Neural progenitor cell (in vitro differentiated cells): ENCODE measurements at places on chromosomes 1 and 21.

GRCh38 chr1:190478149-190479049 is 735 bp upstream of the BRINP3 start:
- peak; percentile 83 for DNase-seq

- DNase-seq: no peak
Measured at GRCh38 chr1:88134983-88135921, 548.8 kb upstream of the PKN2 start.

- no peak for DNase-seq
Measured at GRCh38 chr21:21175798-21176334, 177.7 kb downstream of the NCAM2 start.

- no peak for DNase-seq
Measured at GRCh38 chr1:242139442-242139841, 140.5 kb upstream of the MAP1LC3C start.

- no peak for DNase-seq
Measured at GRCh38 chr1:8204826-8205225, 113.1 kb upstream of the SLC45A1 start.

DNA sequence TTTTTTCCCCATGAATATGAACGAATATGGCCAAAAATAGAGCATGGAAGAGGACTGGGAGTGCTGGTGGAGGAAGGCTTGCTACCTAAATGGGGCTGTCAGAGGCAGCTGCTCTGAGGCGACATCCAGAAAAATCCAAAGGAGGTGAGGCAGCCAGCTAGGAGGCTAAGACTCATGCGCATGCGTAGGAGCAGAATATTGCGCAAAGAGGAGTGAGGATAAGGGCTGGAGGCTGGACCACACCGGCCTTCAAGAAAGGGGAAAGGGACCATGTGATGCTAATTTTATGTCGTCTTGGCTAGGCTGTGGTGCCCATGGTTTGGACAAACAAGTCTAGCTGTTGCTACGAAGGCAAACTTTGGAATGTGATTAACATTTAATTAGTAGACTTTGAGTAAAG is 30.5 kb downstream of the HEYL start:
- DNase-seq: no peak

DNA sequence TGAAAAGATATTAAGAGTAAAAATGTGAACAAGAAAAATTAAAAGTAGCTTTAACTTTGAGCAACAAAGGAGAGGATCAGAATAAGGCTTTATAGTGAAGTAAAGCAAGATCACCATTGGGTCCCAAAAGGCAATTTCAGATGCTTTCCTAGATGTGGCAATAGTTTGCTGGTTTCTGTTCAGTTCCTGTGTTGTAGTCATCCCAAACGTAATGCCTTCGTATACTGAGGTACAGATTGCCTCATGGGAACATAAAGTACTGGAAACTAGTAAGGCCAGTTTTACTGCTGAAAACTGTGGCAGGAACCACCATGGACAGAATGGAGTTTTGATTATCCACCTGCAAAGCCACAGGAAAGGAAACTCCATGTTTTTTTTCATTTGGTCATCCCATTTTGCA is 283.5 kb upstream of the SGIP1 start:
- DNase-seq: no peak

DNA sequence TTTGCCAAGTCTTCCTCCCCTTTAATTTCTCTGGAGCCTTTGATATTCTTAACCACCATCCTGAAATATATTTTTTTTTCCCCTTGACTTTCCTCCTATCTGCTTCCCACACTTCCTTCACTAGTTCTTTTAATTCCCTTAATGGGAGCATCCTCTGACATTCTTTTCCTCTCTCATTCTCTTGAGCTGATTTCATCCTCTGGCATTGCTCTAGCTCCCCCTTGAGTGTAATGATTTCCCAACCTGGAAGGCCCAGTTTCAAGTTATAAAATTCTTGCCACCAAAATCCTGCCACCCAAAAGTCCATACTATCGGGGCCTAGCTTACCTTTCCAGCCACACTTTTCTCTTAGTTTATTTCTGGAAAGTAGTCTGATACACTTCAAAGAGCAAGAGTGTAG is 39.5 kb upstream of the UBE2U start:
- DNase-seq: peak; percentile 56

GRCh38 chr1:165034136-165034809 is 322.2 kb downstream of the LMX1A start:
- no peak for DNase-seq

DNA sequence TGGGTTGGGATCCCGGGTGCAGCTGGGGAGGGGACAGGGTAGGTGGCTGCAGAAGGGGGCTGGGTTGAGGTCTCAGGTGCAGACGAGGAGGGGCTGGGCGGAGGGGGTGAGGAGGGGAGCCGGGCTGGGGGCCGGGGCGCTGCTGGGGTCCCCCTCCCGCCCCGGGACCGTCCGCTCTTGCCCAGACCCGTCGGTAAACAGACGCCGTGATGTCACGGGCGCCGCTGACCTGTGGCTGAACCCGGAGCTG is 22.3 kb downstream of the DHRS3 start:
- DNase-seq: no peak

DNA sequence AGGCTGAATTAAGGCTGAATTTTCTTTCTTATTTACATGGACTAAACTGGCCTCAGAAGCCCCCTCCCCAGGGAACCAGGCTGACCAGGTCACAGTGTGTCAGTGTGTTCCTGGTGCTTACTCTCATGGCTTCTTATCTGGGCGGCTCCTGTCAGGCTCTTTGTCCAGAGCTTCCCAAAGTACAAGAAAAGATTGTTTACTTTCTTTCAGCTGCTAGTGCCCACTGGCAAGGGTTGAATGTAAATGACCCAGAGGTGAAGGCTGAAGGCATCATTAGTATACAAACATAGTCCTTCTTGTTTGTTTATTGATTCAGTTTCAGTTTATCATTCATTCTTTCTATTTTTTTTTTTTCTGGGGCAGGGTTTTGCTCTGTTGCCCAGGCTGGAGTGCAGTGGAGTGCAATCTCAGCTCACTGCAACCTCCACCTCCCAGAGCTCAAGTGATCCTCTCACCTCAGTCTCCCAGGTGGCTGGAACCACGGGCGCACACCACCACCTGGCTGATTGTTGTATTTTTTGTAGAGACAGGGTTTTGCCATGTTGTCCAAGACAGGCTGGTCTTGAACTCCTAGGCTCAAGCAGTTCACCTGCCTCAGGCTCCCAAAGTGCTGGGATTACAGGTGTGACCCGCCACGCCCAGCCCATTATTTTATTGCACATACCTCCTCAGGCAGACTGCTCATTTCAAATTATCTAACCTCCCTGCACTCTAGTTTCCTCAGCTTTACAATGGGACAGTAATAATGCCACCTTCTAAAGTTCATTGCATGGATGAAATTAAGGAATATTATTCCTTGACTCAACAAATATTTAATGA is 9.8 kb upstream of the KDM4A start:
- no peak for DNase-seq

GRCh38 chr21:45281411-45282282 is 6.0 kb downstream of the POFUT2 start:
- no peak for DNase-seq

GRCh38 chr1:81689531-81689941 is 111.2 kb upstream of the ADGRL2 start:
- DNase-seq: no peak

DNA sequence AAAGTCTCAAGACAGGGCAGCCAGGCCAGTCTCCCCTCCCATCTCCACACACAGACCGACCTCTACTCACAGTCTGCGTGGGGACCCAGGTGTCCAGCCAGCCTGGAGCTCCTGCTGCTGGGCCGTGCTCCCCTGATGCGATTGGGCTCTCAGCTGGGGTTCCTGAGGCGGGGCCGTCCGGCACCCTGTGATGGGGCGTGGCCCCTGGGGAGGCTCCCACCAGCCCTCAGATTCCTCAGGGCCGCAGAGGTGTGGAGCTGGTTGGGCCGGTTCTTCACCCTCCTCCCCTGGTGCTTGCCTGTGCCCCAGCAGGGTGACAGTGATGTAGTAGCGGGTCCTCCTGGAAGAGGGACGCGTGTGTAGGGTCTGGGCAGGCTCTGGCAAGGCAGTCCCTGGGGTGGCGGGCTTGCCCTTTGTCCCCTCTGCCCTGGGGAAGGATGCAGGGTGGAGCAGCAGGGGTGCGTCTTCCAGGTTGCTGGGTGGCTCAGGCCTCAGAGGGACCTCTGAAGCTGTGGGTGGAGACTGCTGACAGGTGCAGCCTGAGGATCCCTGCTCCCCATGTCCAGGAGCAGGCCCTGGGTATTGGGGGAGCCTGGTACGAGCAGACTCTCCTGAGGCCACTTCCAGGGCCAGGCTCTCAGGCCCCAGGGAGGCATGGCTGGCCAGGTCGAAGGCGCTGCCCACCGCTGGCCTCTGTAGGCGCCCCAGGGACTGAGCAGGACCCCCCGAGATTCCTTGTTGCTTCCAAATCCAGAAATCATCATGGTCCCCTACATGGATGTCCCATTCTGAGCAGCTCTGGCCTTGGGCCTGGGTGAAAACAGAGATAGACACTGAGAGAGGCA is at the start of gene CRYBG2:
Gene CRYBG2 (minus strand): TSS at position 155 of the 845 bp plus-strand sequence. CDS start 7,473 bp downstream, outside the sequence.
- DNase-seq: no peak
